ENCODE measurements at places on chromosomes 12 and 14.

GRCh38 chr12:49332441-49332861 lies 4.5 kb downstream of the C1QL4 start:
- DNase-seq: no peak

DNA sequence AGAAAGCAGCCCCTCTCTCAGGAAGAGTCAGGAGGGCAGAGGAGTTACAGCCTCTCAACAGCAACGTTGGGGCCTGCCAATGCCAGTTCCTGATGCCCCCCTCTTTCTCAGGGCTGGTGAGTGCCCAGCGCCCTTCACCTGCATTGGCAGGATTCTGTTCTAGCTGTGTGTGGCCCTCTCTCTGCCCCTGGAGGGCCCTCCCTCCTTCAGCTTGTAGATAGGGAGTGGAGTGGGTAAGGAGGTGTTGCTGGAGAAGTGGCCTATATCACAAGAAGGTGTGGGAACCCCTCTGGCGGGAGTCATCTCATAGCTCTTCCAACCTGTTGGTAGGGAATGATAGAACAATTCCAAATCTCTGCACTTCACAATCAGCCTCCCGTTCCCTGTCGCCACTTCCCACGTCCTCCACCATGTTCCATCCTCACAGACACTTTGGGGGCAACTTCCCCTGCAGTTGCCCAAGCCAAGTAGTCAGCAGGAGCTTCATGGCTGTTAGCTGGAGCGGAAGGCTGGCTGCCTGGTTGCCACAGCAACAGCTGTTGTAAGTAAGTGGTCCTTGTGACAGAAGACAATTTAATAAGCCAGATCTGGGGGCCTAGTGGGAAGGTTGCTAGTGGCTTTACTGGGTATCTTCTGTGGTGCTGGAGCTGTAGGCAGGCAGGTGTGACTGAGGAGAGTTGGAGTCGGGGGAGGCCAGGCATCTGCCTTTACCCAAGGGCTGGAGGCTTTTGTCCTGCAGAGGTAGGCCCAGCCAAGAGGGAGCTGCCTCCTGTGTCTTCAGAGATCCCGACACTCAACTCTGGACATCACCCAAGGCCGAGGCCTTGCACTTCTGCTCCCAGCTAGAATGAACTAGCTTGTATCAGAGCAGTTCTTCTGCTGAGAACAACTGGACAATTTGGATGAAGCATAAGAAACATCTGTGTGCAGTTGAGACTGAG lies 38.4 kb downstream of the GALNT16 start:
- no peak for DNase-seq

DNA sequence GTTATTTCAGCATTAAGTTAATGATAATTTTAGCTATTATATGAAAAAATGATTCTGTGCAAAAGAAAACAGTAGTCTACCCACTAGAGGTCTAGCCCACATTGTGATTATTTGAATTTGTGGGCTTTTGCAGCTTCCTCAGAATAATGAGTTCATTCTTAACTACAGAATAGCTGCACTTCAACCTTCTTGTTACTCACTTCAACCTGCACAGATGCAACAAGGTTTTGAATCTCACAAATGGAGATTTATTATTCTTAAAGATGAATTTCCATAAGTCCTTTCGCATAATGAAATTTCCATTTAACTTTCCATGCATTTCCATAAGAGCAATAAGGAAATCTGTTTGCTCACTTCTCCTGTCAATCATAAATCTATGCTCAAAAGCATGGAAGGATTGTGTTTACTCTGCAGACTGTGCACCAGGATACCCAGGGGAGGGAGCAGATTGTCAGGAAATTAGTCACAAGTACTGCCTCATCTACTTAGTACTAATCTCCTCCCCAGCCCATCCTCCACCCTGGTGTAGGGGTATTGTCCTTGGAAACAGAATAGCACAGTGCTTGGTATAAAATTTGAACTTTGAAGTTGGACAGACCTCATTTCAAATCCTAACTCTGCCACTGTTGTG lies 24.1 kb downstream of the PTGER2 start:
- no peak for DNase-seq

DNA sequence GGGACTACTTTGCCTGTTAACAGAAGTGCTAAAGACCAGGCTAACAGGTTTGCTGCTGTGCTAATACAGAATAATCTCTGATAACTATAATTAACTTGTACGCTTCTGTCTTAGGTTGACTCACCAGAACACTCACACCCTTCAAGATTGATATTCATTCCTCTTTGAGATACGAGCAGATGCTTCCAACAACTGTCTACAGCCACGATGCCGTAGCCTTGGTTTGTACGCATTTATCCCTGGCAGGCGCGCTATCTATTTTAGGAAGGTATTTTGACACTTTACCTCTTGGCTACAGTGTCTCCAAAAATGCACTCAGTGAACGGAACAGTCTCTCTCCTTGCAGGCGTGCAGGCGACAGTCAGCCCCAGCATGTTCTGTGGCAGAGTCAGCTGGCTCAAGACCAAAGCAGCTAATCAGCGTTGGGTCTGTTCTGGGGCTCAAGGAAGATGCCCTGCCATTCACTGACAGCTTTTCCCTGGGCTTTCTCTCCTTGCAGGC lies 146.4 kb upstream of the PRICKLE1 start:
- no peak for DNase-seq

GRCh38 chr12:103455020-103455763 lies 40.6 kb downstream of the C12orf42 start:
- no peak for DNase-seq

- DNase-seq: no peak
These were observed 209.3 kb upstream of the FOXN3 start for GRCh38 chr14:89626233-89626806.

GRCh38 chr12:132178316-132178715 lies 34.1 kb downstream of the NOC4L start:
- no peak for DNase-seq

DNA sequence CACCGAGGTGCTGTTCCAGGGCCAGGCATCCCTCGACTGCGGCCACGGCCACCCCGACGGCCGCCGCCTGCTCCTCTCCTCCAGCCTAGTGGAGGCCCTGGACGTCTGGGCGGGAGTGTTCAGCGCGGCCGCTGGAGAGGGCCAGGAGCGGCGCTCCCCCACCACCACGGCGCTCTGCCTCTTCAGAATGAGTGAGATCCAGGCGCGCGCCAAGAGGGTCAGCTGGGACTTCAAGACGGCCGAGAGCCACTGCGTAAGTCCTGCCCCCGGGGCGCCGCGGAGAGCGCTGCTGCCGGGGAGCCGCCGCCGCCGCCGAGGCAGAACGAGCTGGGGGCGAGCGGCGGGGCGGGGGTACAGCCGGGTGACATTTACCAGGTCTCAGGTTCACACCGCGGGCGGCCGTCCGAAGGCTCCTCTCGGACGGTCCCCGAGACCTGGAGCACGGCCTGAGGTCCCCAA lies 1.4 kb downstream of the PLXNC1 start:
- no peak for DNase-seq

DNA sequence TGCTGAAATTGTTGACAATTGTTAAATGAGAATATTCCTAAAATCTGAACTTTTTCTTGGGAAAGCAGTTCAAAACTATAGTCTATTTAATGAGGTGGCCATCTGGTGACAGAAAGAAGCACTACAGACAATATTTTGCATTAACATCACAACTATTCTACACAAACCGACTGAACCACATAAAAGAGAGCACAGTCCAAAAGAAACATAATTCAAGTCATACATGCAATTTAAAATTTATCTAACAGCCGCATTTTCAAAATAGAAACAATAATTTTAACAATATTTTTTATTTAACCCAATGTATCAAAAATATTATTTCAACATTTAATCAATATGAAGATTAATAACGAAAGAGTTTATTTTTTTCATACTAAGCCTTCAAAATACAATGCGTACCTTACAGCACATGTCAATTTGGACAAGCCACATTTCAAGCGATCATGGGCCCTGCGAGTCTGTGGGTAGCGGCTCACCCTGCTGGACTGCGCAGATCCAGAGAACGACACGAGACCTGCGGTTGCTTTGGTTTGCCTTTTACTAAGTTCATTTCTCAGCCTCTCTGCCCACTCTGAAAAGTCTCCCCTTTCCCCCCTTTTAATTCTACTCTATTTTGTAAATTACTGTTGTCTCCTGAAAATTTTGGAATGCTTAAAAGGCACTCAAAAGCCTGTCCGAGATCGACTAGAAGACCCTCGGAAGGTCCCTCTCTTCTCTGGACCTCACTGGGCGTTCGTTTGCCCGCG lies 947 bp upstream of the LRRC9 start:
- no peak for DNase-seq

DNA sequence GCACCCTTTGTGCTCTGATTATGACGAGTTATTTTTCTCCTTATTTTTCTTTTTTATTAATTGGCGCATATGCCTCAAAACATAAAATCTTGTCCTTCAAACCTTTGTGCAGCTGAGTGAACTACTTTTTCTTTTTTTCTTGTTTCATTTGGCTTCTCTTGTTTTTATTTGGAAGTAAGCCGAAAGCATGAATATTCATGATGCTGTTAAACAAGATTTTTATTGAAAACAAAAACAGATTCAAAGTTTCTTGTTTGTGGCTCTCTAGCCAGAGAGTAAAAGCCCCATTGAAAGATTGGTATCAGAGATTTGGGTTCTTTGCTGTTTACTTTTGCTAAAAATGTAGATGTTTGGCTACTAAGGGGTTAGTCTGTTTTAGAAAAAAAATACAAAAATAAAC lies 183.8 kb downstream of the TMEM132C start:
- DNase-seq: no peak

GRCh38 chr12:123490089-123490488 lies 32.1 kb downstream of the SNRNP35 start:
- DNase-seq: no peak

Data from NT2/D1 (cell line).